ENCODE measurements at places on chromosomes 11 and 22. TPM values are rescaled to one million over a fixed set of nuclear protein-coding genes. Genes with fewer than 3 reads are reported as not detected.

DNA sequence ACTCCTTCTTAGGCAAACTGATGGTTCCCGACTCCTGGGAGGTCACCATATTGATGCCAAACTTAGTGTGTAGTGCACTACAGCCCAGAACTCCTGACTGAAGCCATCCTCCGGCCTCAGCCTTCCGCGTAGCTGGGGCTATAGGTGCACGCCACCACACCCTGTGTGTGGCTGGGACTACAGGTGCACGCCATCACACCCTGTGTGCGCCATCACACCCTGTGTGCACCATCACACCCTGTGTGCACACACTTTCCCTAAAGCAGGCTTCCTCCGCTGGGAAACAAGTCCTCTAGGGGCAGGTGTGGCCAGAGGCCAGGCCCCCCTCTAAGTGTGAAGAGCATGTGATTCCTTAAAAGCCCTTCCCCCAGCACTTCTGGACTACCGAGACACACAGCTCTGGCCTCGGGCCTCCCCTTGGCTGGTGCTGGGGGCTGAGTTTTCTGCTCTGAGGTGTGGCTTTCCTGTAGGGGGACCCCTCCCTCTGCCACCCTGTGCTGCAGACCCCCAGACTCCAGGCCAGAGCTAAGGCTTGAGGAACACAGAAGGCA lies 81.7 kb downstream of the BCR start:
- DNase-seq = no peak

DNA sequence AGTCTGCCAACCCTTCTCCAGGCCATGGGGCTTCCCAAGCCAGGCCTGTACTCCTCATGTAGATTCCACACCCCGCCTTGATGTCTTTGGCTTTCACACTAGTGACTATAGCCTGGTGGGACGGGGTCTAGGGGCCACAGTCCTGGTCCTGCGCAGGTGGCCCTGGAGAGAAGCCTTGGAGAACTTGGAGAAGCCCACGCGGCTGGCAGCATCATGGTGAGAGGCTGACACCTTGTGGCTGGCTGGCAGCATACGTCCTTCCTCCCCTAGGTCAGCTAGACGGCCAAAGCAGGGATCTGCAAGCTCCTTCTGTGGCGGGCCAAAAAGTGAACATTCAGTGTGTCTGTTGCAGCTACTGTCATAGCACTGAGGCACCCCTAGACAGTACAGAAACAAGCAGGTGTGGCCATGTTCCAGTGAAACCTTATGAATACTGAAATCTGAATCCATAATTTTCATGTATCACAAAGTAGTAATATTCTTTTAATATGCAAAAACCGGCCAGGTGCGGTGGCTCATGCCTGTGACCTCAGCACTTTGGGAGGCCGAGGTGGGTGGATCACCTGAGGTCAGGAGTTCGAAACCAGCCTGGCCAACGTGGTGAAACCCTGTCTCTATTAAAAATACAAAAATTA lies 42.0 kb downstream of the FAM83F start:
- peak; percentile 89 for DNase-seq

DNA sequence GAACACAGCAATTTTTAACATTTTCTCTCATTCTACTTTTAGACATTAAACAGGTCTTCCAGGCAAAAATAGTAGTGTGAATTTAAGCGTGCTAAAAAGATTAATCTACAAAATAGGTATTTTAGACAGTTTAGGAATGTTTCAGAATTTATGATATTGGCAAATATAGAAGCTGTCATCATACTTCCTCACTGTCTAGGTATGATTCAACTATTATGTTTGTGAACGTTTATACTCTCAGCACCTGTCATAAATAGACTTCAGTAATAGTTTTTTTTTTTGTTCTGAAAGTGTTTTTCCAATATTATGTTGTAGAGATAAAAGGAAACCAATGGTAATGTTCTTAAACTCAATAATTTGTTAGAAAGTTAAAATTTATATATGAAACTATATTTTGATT lies 103.0 kb downstream of the ARHGAP42 start:
- no peak for DNase-seq

Gene TYR
- total RNA-seq = not detected

Data from stomach (tissue), 19 donors.